ENCODE measurements at places on chromosomes 13 and 19. TPM values are rescaled to one million over a fixed set of nuclear protein-coding genes. Genes with fewer than 3 reads are reported as not detected.

The SYNGR4 gene
- not detected for total RNA-seq

The CD79A gene
- total RNA-seq, result 333 TPM

The CALR3 gene
- not detected for total RNA-seq

The IGFL4 gene
- total RNA-seq, result not detected

The RRAS gene
- 52.8 TPM for total RNA-seq

- H3K36me3 ChIP-seq, result peaks cover 40% of the 10 kb centered on the region
- DNase-seq, result no peak
- no peaks in the 10 kb centered on the region for H3K4me1 ChIP-seq
- no peaks in the 10 kb centered on the region for H3K27me3 ChIP-seq
Observed at GRCh38 chr19:21513651-21514050, 8.2 kb downstream of the ZNF429 start.

DNA sequence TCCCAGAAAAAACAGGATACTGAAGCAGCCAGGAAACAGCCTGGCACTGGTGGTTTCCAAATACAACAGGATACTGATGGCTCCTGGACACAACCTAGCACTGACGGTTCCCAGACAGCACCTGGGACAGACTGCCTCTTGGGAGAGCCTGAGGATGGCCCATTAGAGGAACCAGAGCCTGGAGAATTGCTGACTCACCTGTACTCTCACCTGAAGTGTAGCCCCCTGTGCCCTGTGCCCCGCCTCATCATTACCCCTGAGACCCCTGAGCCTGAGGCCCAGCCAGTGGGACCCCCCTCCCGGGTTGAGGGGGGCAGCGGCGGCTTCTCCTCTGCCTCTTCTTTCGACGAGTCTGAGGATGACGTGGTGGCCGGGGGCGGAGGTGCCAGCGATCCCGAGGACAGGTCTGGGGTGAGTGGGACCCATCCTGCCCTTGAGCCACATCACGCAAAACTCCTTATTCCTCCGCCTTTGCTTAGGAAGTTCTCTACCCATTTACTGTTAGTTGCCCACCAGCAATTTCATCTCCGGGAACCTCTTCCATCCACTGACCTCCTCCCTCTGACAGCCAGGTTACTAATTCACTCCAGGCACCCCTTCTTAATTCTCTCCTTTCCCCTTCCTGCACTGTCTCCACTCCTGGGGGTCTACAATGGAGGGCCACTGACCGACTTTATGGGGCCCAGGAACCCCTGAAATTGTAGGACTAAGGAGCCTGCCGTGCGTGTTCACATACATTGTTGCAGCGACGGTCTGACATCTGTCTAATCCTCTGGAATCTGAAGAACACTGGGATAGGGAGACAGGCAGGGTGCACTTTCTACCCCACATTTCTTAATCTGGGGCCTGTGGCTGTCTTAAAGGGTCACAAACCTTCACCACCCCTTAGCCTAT, 1.2 kb downstream of the ITPKC start:
- H3K36me3 ChIP-seq, result peaks cover under 1% of the 10 kb centered on the region
- DNase-seq, result peak; percentile 83
- no peaks in the 10 kb centered on the region for H3K27me3 ChIP-seq
- H3K27ac ChIP-seq, result peak overlapping the region; percentile 89
- peaks cover 50% of the 10 kb centered on the region for H3K4me1 ChIP-seq

- peak overlapping the region; percentile 6 for H3K4me3 ChIP-seq
- H3K4me1 ChIP-seq, result peaks cover 27% of the 10 kb centered on the region
- peak; percentile 84 for DNase-seq
- H3K36me3 ChIP-seq, result no peaks in the 10 kb centered on the region
- H3K27me3 ChIP-seq, result peaks cover 45% of the 10 kb centered on the region
Observed at GRCh38 chr19:35869327-35870123, 1.2 kb downstream of the APLP1 start.

- no peaks in the 10 kb centered on the region for H3K4me1 ChIP-seq
- H3K4me3 ChIP-seq, result no peak overlapping the region
- DNase-seq, result no peak
- no peak overlapping the region for H3K27ac ChIP-seq
Observed at GRCh38 chr13:23956106-23956505, 58.8 kb upstream of the C1QTNF9B start.

DNA sequence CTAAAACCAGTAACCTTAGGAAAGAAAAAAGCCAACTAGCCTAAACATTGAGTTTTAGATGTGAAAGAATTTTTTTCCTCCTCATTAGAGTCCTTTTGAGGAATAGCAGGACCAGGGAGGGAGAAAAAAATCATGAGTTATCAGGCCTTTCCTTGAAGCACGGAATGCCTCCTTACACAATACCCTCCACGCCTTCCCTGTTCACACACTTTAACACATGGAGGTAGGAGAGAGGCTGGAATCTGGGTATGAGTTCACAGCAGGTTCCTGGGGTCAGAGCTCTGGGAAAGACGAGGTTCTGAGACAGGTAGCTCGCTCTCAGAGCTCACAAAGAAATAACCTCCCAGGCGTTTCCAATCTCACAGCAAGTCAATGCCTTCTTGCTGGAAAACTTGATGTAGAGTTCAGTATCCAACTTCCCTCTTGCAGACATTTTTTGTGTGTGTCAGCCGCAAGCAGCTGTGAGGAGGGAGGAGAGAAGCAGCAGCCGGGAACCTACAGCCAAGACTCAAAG, 716 bp downstream of the ZNF573 start:
- no peaks in the 10 kb centered on the region for H3K36me3 ChIP-seq
- peak overlapping the region; percentile 65 for H3K4me3 ChIP-seq
- no peak for DNase-seq
- peaks cover 21% of the 10 kb centered on the region for H3K4me1 ChIP-seq

- no peaks in the 10 kb centered on the region for H3K36me3 ChIP-seq
- H3K4me3 ChIP-seq, result no peak overlapping the region
- no peak overlapping the region for H3K27ac ChIP-seq
- DNase-seq, result no peak
- peaks cover 22% of the 10 kb centered on the region for H3K4me1 ChIP-seq
Observed at GRCh38 chr19:31306006-31306753, 43.1 kb downstream of the TSHZ3 start.

DNA sequence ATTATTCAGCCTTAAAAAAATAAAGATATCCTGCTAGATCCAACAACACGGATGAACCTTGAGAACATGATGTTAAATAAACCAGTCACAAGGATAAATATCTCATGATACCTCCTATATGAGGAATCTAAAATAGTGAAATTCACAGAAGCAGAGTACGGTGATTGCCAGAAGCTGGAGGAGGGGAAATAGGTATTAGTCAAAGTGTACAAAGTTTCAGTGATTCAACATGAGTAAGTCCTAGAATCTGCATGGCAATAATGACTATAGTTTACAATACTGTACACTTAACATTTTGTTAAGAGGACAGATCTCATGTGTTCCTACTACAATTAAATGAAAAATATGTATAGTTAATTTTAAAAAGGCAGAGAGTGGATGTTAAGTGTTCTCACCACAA, 206.6 kb upstream of the SLC10A2 start:
- H3K36me3 ChIP-seq, result no peaks in the 10 kb centered on the region
- H3K27ac ChIP-seq, result no peak overlapping the region

- no peak overlapping the region for H3K4me3 ChIP-seq
- no peak overlapping the region for H3K27ac ChIP-seq
- no peak for DNase-seq
Observed at GRCh38 chr13:45863709-45864590, 12.4 kb upstream of the SIAH3 start.

GRCh38 chr13:55991666-55992065, 1149.1 kb upstream of the PRR20A start:
- no peaks in the 10 kb centered on the region for H3K4me1 ChIP-seq
- DNase-seq, result no peak
- H3K36me3 ChIP-seq, result no peaks in the 10 kb centered on the region
- no peaks in the 10 kb centered on the region for H3K27me3 ChIP-seq
- no peak overlapping the region for H3K4me3 ChIP-seq
- no peak overlapping the region for H3K27ac ChIP-seq

DNA sequence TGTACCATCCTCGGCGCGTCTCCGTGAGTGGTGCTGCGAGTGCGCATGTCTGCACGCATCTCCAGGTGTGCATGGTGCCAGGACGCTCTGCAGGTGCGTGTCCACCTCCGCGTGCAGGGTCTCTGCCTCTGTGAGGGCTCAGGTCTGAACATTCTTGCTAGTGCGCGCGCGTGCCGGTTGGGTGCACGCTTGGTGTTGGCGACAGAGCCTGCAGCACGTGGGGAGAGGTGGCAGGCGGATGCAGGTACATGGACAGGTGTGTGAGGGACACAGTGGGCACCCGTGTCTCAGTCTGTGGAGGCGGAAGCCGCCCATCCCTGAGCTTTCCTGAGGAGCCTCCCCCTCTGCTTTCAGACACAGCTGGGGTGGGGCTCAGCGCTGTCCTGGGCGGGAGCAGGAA, 4.9 kb upstream of the OR10H2 start:
- no peak overlapping the region for H3K4me3 ChIP-seq
- H3K36me3 ChIP-seq, result no peaks in the 10 kb centered on the region
- no peak overlapping the region for H3K27ac ChIP-seq
- H3K27me3 ChIP-seq, result peaks cover 15% of the 10 kb centered on the region
- H3K4me1 ChIP-seq, result no peaks in the 10 kb centered on the region

All from spleen (tissue), 13 donors.